ENCODE measurements at places on chromosomes 1 and 21.

DNA sequence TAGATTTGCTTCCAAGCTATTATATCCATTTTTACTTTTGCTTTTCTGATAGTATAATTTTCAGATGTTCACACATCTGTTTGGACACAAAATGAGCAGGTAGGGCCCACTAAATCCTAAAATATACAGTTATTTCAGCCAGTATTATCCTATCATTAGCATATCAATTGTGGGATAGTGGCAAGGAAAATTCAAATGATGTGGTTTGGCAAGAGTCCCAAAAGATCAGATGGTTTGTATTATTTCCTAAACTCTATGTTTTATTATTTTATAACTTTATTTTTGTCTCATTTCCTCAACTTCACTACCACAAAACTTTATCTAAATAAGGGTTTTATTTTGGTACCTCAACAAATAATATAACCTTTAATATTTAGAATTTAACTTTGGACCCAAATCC, 1659.6 kb downstream of the NCAM2 start:
- DNase-seq = no peak

GRCh38 chr1:111399792-111400610, 27.5 kb downstream of the OVGP1 start:
- DNase-seq = peak; percentile 72

GRCh38 chr1:165912638-165913037, 85.2 kb downstream of the UCK2 start:
- DNase-seq = no peak

DNA sequence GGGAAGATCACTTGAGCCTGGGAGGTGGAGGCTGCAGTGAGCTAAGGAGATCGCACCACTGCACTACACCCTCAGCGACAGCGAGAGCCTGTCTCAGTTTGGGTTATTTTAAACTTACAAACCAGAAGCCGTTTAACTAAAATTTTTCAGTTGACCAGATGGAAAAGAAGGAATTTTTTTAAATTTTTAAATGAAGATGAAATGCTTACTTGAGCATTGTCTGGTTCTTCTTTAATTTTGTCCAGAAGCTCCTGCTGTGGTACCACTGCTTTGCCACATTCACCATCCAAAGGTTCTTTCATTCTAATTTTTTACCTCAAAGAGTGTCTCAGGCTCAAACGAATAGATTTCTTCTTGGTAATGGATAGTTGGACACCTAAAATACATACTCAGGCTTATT, 1.4 kb downstream of the ZMYM6 start:
- no peak for DNase-seq

- DNase-seq = no peak
Measured at GRCh38 chr1:117572546-117572945, 33.3 kb upstream of the TENT5C start.

DNA sequence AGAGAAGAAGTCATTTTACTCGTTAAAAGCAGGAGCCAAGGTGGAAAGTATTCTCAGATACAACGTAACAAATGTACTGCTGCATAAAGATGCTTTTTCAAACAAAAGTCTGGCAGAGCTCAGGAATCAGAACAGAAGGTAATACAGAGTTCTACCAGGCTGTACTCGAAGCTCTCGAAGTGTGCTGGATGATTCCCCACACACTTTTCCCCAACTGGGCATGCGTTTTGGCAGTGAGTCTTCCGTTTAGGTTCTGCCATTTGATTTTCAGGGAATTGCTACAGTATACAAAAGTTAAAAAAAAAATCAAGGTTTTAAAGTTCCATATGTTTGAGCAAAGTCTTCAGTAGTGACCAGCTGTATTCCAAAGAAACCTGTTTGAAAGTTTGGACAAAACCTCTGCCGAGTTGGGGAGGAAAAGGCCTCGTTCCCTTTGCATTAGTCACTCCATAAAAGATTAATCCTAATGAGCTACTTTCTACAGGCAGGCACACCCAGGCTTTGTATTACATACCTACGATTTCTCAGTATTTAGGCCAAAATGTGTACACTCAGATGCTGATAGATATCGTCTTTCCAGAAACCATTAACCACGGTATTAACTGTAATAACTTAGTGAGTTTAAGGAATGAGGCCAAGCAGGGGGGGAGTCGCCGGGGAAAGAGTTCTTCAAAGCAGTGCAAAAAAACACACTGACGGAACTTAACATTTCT, 477.1 kb downstream of the LMO4 start:
- DNase-seq = peak; percentile 64

DNA sequence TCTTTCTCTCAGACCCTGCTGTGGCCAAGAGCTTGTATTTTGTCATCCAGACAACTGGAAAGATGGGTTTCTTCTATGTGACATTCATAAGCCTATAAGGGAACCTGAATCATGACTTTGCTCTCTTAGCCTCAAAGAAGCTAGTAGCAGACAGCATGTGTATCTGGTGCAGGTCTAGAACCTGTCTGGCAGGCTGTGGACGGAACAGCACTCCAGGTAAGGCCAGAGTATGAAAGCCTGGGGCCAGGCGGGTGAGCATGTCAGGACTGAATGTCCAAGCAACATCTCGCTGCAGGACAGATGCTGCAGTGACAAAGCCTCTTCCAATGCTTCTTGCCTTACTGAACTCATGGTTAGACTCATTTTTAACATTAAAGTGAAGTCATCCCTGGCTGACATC, 32.8 kb downstream of the AKNAD1 start:
- DNase-seq = no peak

DNA sequence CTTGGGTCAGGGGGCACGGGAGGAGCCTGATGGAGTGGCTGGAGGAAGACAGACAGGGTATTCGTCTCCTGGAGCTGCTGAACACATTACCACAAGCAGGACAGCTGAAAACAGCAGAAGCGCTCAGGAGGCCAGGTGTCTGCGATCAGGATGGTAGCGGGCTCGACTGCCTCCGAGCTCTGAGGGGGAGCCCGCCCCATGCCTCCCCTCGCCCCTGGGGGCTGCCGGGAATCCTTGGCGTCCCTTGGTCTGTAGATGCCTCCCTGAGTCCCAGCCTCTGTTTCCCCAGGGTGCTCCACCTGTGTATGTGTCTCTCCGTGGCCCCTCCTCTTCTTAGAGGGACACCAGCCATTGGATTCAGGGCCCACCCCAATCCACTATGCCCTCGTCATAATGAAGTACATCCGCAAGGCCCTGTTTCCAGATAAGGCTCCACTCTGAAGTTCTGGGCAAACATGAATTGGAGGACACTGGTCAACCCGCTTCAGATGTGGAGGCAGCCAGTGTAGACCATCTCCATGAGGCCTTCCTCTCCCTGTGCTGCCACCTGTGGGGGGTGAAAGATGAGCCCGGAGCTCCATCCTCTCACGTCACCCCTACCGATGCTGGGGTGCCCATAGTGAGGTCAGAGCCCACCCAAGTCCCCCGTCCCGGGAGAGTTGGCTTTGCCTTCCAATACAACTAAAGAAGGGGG, 67.8 kb downstream of the SPSB1 start:
- no peak for DNase-seq

- DNase-seq = no peak
Measured at GRCh38 chr1:234778221-234779159, 168.5 kb upstream of the IRF2BP2 start.

DNA sequence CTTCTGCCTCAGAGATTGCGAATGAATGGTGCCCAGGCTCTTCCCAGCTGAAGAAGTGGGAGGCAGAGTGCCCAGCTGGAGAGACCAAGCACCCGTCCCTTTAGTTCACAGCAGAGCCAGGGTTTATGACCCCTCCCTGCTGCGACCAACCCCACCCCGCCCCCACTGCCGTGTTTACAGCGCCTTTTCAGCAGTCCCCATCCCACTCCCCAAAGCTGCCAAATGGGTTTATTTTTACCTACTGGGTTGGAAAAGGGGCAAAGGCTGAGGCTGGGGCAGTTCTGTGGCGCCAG, 23.6 kb downstream of the DYRK3 start:
- no peak for DNase-seq

DNA sequence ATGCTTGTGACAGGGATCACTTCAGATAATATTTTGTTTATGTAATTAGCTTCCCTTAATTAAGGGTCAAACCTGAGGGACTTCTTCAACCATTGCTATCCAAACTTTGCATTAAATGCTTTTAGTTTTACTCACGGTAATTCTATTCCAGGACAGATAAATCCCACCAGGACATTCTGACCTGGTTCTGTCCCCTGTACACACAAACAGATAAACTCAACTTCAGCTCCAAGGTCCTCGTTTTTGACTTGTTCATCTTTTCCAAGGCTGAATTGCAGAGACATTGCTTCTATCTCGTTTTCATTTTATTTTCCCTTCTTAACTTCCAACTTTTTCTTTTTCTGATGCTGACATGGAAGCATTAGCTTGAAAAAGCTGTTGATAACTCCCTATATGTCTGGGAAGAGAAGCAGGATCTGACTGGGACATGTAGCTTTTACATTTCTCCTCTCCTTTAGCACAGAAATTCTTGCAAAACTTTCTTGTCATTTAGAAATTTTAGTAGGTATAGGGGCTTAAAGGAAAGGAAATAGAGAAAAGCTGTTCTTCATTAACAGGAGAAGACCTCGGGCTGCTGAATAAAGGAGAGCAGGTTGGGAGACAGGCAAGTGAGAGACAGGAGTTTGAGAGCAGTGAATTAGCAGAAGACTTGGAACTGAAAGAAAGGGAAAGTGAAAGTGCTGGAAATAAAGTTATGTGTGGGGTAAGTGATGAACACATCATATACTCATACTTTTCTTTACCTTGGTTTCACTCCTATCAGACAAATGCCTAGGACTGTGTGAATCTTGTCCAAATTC, 231.7 kb upstream of the B3GALT2 start:
- DNase-seq = peak; percentile 53

DNA sequence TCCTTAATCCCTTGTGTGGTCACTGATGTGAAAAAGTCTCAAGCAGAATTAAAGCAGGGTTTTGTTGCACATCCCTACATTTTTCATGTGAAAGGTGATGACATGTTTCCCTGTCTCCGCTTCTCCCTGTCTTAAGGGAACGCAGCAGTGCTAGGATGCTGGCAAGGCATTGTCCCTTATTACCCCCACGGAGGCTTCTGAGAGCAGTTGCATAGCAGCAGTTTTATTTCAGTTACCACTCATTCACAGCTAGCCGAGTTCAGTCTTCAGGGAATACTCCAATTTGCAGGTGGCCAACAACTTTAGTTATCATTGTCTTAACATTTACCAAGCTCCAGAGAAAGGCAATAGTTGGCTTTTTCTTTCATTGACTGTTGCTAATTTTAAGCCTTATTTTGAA, 89.1 kb downstream of the CLEC20A start:
- DNase-seq = peak; percentile 17

DNA sequence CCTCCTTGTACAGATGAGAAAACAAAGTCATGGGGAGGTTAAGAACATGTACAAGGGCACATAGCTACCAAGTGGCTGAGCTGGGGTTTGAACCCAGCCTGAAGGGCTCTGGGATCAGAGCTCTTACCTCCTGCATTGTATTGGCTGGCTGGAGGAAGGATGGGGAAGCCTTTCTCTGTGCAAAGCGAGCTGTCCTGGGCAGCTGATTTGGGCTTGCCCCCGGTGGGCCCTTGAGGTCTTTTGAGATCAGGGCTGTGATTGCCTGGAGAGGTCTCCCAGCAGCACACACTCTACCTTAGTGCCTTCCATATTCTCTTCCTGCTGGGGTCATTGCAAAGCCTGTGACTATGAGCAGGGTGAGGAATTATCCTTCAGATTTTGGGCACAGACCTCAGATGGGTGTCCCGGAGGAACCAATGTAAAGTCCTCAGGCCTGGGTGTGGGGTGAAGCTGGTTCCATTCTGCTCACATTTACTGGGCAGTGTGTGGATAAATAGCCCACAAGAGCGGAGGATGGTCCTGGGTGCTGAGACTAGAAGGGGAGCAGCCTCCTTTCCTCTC, 53.3 kb upstream of the EPS8L3 start:
- DNase-seq = no peak

DNA sequence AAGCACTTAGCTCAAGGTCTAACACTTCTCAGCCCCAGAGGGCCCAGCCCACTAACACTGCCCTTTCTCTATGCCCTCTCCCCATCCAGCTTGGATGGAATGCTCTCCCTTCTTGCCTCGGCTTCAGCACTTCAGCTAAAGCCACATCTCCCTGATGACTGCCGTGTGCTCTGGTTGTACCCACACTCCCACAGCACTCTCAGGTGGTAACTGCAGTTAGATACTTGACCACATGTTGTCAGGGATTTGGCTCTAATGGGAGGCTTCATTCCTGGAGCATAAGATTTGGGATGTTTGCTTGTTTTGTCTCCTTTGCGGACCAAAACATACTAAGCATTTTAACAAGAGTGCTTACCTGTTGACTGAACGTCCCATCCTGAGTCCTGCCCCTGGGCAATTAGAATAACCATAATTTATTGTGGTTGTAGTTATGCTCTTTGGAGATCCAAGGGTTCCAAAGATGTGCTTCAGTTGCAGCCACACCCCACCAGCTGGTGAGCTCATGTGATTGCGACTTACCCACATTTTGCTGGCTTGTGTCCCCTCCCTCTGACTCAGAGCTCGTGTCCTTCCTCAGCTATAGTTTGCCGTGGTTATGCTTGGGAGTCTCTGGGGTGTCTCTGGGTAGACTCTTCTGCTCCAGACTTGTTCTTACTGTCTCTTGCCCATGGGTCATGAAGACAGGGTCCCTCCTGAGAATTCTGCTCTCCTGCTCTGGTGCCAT, 7.7 kb upstream of the SLC26A9 start:
- DNase-seq = peak; percentile 29

DNA sequence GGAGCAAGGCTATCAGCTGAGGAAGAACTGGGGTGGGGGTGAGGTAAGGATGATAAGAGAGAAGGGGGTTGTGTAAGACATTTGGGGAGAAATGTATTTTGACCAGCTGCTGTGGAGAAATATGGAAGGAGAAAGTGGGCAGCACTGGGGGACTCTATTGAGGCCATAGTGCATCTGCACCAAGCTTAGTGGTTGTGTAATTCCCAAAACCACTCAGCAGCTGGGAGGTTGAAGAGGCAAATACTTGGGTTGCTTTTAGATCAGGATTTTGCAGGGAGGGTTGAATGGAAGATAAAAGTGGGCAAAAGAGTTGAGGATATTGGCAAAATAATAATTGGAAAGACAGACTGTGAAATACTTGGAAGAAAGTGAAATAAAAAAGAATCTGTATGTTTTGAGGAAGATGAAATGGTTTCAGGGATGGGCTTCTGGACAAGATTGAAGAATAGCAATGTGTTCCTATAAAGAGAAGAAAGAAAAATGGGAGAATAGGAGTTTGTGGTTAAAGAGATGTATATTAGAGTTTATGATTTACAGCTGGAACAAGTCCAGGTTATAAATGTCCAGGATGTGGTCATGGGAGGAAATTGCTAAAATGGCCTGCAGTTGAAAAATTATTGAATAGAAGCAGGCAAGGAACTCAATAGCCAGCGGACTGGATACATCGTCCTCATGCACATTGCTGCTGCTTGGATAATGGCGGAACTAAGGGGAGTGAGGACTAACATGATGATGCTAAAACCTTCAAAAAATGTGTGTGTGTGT, 162.7 kb downstream of the DNM3 start:
- DNase-seq = peak; percentile 13

All from fibroblast of pulmonary artery (primary cell).